ENCODE measurements at places on chromosomes 16 and 17.
A peak's percentile ranks its signal among the peaks of the same experiment; 100 is the strongest.

GRCh38 chr16:84899414-84899813, 79.6 kb downstream of the CRISPLD2 start:
- no peak for DNase-seq

GRCh38 chr17:81814748-81815645, 11.0 kb downstream of the GCGR start:
- DNase-seq = peak; percentile 33

GRCh38 chr17:37310940-37311339, 64.8 kb upstream of the C17orf78 start:
- no peak for DNase-seq

GRCh38 chr16:67199011-67199807, at the start of gene ELMO3:
Gene ELMO3 (plus strand): TSS chr16:67199131. CDS start chr16:67199327, 196 bp downstream.
- no peak for DNase-seq

Measured in kidney glomerular epithelial cell (primary cell).